ENCODE measurements at places on chromosomes 2 and 18. TPM values are rescaled to one million over a fixed set of nuclear protein-coding genes. Genes with fewer than 3 reads are reported as not detected.

Gene RUFY4
- 0.31 TPM for total RNA-seq

Gene SLC4A1AP
- 17.8 TPM for total RNA-seq

Gene SPP2
- not detected for total RNA-seq

Gene SLC11A1
- total RNA-seq: 0.55 TPM

Gene HNMT
- 2.8 TPM for total RNA-seq

Gene DNAJB2
- total RNA-seq: 36.1 TPM

DNA sequence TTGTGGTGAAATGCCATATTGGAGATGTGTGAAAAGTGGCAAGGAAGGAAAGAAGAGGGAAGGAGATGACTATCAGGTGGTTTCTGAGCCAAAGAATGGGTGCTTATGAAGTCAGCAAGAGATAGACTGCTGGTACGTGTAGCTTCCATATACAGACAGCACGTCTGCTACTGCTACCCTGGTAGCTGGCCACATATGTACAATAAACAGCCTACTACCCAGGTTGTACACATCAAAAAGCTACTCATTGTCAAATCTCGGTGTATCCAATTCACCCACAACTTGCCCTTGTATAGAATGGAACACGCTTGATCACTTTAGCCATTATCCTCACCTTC lies 761.8 kb downstream of the LRRTM4 start:
- DNase-seq: no peak

GRCh38 chr2:37634914-37635503 lies 36.4 kb downstream of the CDC42EP3 start:
- no peak for DNase-seq

GRCh38 chr2:195648787-195649186 lies 8.2 kb upstream of the SLC39A10 start:
- DNase-seq: no peak

GRCh38 chr2:134774786-134775641 lies 56.2 kb upstream of the TMEM163 start:
- no peak for DNase-seq

GRCh38 chr18:21109936-21110712 lies 1.5 kb downstream of the ROCK1 start:
- DNase-seq: no peak

- no peak for DNase-seq
Observed at GRCh38 chr2:218718058-218718457, 7.4 kb downstream of the TTLL4 start.

DNA sequence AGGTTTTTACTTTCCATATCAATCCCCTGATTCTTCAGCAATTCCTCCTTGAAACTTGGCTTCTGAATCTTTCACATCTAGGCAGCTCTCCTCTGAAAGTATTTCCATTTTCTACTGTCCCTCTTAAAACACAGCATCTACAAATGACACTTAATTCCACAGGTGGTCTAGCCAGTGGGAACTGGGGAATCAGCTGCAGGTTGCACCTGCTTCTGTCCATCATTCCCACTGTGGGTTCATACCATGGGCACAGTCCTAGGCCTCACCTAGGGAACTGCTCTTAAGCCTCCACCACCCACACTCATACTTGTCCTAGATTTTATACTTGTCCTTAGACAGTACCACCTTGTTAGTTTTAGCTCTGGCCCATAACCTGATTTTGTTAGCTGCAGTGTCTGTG lies 2.2 kb downstream of the LOXL3 start:
- DNase-seq: no peak

DNA sequence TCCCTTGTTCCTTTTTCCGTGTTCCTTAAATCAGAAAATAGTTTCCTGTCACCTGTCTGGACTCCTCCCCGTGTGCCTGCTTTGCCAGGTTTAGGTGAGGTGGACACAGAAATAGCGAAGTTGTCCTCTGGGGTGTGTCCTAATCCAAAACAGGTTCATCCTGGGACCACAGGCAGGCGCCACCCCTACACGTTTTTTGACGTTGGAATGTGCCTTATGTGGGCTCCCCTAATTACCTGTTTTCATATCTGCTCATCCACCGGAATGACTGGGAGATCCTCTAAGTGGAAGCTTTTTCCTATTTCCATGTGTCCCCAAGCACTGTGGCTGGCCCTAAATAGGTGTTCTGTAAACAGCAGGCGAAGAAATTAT lies 49.0 kb upstream of the PAIP2B start:
- no peak for DNase-seq

DNA sequence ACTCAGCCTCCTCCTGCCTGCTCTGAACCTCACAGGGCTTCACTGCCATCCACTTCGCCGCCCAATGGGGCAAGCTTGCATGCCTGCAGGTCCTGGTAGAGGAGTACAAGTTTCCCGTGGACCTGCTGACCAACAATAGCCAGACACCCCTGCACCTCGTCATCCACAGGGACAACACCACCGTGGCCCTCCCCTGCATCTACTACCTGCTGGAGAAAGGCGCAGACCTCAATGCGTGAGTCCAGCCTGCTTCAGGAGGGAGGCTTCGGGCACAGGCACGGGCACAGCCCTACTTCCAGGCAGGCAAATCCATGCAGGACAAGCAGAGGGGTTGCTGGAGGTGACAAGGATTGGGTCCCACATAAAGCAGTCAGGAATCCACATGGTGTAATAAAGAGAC lies 1.2 kb downstream of the ANKRD53 start:
- no peak for DNase-seq

GRCh38 chr2:109182426-109182825 lies 53.4 kb downstream of the SH3RF3 start:
- DNase-seq: no peak

DNA sequence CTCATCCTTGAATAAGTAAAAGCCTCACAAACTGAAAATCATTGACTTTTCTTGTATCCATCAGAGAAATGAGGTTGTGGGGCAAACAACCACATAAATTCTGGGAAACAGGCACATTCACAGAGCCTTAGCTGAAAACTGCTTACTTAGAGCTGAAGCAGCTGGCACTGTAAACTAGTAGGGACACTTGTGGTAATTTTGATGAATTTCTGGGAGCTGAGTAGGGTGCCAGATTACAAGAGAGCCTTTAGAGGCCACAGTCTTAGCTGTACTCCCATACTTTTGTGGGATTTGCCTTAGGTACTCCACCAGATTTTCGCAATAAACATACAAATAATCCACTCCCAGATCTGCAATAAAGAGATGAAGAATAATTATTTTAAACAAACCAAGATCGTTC lies 315.2 kb downstream of the TMX3 start:
- DNase-seq: no peak

- DNase-seq: no peak
Observed at GRCh38 chr18:74563999-74564398, 29.7 kb downstream of the CNDP1 start.

GRCh38 chr18:21599585-21600525 lies 649 bp downstream of the ESCO1 start:
- peak; percentile 75 for DNase-seq

- no peak for DNase-seq
Observed at GRCh38 chr2:103669531-103669930, 907.7 kb downstream of the TMEM182 start.

DNA sequence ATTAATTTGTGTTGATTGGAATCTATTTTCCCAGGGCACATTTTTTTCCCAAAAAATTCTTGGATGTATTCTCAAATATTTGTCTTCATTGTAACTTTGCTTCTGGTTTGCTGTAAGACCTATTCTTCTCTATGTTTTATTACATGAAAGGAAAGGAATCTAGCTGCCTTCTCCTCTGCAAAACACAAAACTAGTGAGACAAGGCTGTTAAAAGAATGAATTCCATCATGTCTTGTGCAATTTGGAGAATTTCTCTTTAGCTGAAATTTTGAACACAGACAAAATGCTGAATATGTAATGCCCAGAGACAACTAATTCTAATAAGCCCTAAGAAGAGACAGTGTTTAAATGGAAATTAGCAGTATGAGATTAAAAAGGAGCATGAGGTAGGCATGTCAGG lies 275.9 kb downstream of the CDH20 start:
- DNase-seq: no peak

DNA sequence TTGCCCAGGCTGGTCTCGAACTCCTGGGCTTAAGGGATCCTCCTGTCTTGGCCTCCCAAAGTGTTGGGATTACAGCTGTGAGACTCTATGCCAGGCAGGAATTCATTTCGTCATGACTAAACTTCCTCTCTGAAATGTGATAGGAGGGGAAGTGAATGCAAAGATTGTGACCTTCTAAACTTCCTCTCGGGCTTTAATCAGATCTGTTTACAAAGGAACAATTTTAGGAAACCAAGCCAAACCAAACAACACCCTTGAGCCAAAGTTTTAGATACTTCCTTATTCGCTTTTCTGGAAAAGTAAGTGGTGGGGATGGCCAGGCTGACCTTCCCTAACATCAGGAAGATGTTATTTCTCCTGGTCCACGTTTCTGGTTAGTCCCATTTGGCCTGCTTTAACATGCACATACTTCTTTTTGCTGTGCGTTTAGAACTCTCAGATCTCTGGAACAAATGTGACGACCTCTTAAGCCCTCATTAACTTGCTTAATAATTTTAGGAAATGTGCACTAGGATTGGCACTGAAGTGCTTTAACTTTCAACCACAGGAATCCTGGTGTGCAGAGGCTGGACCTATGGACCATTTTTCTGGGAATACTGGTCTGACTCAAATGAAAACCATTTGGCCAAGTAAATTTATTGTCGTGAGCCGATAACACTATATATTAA lies 33.2 kb upstream of the YES1 start:
- no peak for DNase-seq

DNA sequence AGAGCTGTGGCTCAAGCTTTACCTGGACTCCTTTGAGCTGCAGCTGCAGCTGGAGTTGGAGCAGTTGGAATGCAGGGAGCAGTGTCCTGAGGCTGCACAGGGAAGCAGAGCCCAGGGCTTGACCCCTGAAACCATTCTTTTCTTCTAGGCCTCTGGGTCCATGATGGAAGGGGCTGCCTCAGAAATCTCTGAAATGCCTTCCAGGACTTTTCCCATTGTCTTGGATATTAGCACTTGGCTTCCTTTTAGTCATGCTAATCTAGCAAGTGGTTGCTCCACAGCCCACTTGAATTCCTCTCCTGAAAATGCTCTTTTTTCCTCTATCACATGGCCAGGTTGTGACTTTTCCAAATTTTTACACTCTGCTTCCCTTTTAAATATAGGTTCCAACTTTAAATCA lies 108.6 kb upstream of the RNF152 start:
- DNase-seq: peak; percentile 27

DNA sequence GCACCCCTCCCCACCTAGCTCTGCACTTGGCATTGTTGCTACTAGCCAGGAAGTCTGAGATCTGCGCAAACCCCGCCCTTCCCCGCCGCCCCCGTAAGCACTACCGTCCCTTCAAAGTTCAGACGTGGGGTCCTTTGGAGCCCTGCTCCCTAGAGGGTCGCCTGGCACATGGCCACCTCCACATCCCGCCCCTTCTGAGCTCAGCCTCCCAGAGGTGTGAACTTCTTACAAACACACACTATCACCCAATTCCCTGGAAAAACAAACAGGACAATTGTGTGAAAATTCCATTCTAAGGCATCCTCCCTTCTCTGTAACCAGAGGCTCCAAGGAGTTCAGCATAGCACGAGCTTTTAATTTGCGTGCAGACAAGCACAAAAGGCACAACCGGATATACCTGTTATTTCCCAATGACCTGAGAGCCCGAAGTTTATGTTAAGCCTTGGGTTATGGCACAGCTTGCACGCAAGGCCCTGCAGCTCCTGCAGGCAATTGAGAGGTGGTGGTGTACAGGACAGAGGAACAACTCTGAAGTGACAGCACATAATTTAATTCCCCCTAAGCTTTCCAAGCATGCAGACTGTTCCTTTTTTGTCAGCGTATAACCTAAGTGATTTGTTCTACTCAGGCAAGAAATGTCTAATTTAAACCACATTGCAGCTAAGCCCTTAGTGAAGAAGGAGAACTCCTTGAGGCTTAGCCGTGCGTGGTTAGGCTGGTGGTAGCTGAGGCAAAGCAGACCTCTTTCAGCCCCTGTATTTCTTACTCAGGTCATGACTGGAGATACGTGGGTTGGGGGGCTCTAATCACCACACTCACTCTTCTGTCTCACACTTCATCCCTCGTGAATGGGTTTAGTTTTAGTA lies 20.3 kb upstream of the CYP1B1 start:
- no peak for DNase-seq

DNA sequence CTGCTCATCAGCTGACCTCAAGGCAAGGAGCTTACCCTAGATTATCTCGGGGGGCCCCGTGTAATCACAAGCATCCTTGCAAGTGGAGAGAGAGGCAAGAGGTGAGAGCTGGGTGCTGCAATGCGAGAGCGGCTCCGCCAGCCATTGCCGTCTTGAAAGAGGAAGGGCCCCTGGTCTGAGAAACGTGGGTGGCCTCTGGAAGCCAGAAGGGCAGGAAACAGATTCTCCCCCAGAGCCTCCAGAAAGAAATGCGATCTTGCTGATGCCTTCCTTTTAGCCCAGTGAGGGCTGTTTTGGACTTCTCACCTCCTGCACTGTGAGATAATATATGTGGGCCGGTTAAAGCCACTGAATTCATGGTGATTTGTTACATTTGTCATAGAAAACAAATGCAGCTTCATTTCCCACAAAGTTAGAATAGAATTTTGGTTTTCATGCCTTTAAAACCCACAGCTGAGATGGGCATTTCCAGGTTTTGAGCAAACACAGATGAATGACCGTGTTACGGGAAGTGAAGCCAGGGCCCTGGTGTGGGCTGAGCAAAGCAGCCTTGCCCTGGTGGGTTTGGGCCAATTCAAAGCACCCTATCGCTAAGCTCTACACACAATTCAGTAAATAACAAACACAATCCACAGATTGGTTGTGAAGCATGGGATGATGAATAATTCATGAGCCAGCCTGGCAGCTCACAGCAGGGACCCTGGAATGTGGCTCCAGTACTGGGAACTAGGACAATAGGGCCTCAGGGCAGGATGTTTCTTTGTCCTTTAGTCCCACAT lies 319.9 kb upstream of the HS6ST1 start:
- DNase-seq: peak; percentile 90

DNA sequence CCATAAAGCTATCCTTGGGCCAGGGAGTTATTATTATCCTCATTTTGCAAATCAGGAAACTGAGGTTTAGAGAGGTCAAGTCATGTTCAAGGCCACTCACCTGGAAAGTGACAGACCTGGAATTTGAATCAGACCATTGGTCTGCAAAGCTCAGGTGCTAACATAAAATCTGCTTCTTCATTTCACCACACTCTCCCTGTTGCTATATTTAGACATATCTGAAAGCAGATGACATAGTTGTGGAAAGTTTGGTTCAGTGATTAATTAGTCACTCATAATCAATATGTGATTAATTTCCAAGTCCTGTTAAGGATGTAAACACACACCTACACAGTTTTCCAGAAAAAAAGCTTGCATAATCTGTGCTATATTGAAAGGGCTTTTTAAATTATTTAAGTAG lies 57.4 kb downstream of the LINC00305 start:
- DNase-seq: no peak
